NCI-H526 treated with DMSO at 0.1 percent for 48 hours (cell line): ENCODE measurements at places on chromosomes 1 and 21.

GRCh38 chr21:23963454-23963853, 1643.8 kb downstream of the MRPL39 start:
- DNase-seq, result no peak

DNA sequence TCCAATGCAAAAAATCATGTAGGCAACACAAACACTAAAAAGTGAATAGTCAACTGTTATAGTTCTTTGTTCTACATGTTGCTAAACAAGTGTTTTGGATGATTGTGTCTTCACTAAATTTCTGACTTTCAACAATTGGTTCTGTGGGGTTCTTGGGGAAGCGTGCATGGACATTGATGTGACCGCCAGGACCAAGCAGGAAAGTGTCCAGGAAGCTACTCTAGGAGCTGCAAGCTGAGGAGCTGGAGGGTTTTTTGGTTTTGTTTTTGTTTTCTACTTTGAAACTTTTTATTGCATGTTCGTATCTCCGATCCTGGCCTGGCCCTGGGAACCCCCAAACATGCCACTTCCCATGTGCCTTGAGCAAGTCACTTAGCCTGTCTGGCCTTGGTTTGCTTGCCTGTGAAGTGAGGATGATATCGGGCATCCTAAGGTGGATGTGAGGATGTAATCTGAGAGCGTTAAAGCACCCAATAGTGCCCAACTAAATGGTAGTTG, 8.0 kb downstream of the TMPRSS3 start:
- no peak for DNase-seq

GRCh38 chr1:192709544-192709943, 73.6 kb downstream of the RGS13 start:
- DNase-seq, result no peak

- peak; percentile 97 for DNase-seq
These were observed 16.9 kb downstream of the IER5 start for GRCh38 chr1:181105134-181106021.

DNA sequence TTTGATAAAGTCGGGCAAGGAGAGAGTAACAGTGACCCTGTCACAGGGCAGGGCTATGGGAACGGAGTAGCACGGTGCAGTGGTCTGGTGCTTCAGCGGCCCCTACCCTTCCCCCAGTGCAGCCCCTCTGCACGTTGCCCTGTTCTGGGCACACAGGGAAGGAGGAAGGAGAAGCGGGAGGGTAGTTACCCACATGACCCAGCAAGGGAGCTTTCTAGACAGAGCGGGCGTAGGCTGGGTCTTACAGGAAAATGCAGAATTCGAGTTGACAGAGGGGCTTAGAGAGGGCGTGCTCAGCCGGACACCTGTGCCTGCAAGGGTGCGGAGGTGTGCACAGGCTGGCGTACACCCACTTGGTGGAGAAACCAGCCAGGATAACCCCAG, 341.2 kb downstream of the NPHP4 start:
- no peak for DNase-seq

DNA sequence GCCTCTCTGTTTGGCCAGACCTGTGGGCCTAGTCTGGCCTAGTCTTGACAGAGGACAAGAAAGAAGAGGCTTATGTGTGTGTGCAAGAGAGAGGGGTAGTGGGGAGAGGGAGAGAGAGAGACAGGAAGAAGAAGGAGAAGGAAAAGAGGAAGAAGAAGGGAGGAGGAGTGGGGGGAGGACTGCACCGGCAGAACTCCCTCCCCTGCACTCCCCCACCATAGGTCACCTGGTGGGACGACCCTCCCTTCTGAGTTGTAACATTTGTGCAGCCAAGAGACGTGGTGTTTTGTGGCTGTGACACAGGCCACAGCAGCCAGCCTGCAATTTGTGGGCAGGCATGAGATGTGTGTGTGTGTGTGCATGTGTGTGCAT, 4.3 kb downstream of the INAVA start:
- no peak for DNase-seq

DNA sequence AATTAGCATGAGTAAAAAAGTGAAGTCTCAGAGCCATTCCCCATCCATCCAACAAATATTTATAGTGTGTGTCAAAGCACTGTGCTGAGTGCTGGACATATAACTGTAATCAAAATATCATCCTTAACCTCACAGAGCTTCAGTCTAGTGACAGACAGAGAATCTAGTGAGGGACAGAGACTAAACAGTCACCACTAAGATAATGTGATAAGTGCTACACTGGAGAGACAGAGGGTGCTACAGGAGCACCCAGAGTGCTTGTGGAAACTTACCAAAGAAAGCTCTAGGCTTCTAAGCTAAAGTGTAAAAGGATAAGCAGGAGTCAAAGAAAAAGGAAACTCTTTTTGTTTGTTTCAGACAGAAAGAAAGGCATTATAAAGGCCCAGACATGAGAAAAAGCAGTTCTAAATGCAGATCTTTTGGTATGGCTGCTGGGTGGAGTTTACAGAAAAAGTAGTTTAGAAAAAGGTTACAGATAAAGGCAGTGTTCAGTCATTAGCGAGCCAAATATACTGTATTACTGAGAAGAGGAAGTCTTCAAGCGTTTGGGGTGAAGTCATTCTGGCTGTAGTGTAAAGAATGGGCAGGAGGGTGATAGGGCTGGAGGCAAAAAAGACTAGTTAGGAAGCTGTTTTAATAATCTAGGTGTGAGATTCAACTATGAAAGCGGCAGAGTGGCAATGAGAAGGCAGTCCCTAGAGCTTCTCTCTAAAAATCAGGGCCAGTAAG, 83.8 kb downstream of the SCMH1 start:
- no peak for DNase-seq

GRCh38 chr1:186628910-186629309, 51.3 kb downstream of the PTGS2 start:
- DNase-seq, result no peak

DNA sequence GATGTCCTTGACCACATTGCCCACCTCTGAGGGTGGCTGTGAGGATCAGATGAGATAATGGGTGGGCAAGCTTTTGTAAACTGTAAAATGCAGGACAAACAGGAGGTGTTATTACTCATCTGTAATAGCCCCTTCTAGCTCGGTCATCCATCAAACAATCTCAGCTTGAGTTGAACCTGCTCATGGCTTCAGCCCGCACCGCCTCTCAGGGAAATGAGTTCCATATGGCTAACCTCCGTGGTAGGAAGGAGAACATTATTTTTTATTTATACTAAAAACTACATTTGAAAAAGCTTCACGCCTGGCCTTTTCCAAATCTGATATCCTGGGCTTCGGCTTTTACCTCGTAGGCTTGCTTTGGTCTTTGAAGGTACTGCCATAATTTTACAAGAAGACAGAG, 116.2 kb upstream of the USP24 start:
- no peak for DNase-seq

GRCh38 chr1:210907251-210907805, 226.6 kb downstream of the KCNH1 start:
- DNase-seq, result no peak

GRCh38 chr1:156795787-156796186, 20.9 kb downstream of the SH2D2A start:
- DNase-seq, result no peak

GRCh38 chr1:20224546-20224945, 38.2 kb upstream of the PLA2G2C start:
- DNase-seq, result no peak

- no peak for DNase-seq
These were observed 120.7 kb downstream of the GRIK3 start for GRCh38 chr1:36913484-36914060.

DNA sequence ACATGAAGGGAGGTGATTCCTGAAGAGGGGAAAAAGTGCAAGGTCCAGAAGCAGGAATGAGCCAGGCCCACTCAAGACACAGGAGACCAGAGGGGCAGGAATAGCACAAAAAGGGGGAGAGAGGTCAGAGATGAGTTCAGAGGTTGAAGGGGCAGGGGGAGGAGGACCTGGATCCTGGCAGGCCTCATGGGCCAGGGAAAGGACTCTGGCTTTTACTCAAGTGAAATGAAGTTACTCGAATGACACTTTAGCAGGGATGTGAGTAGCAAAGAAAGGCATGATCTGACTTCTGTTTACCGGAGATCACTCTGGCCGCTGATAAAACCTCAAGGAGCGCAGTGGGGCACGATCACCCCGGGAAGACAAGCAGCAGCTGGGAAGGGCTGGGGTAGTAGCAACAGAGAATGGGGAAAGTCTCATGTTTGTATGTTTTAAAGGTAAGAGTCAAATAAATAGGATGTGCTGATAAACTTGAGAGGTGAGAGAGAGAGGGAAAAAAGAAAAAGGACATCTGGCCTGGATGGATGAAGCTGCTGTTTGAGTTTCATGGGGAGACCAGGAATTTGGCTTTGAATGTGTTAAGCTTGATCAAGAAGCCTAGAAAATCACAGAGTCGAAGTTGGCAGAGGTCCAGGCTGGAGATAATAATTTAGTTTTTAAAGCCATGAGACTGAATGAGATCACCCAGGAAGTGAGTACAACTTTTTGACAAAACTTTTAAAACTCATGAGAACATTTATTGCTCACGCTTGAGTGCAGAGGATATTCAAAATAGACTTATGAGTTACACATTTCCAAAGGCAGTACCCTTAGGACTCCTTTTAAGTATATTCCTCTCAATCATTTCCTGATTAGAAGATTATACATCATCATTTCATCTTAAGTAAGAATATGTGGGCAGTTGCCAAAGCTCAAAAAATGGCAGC, 156.0 kb downstream of the RERE start:
- no peak for DNase-seq

GRCh38 chr1:236030534-236030933, 34.4 kb downstream of the NID1 start:
- DNase-seq, result no peak

DNA sequence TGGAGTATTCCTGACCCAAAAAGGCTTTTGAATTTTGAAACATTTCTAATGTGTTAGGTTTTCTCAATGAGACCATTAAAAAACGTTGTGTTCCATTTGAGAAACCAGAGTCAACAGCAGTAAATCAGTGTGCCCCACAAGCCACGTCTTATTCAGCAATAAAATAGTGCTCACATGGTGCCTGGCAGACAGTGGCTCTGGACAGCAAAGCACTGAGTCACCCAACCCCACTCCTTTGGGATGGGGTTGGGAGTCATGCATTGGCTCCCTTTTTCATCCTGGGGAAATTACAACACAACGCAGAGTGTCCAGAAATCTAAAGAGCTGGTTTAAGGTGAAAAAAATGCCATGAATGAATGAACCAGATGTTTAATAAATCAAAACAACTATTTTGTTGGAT, 46.5 kb downstream of the KCNJ15 start:
- DNase-seq, result no peak
